ENCODE measurements at places on chromosomes 11 and 22.

DNA sequence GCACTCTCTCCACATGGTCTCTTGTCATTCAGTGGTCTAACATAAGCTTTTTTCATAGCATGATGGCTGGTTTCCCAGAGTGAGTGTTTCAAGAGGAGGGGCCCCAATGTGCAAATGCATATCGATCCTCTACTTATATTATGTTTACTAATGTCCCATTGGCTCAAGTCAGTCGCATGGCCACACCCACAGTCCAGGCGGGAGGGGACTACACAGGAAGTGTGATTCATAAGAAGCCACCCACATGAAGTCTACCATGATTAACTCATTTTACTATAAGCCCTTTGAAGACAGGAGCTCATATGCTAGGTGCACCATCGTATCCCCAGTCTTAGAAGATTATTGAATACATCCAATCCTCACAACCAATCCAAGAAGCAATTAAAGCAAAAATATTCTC is 89.5 kb upstream of the ISX start:
- DNase-seq = no peak

DNA sequence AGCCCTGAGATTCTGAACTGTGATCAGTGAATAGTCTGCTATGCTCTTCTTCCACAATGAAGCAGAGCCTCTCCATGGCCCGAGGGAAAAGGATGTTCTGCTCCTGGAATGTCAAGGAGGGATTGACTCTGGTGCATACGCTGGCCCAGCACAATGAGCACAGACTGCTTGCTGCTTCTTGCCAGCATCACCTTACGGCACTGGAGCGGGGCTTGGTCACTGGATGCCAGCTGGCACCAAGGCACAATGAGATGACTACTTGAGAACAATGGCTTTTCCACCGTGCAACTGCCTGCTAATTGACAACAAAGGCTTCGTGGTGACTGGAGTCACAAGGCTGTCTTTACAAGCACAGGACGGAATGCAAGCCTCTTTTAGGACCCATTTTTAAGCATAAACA is 139.2 kb downstream of the DSCAML1 start:
- DNase-seq = no peak

DNA sequence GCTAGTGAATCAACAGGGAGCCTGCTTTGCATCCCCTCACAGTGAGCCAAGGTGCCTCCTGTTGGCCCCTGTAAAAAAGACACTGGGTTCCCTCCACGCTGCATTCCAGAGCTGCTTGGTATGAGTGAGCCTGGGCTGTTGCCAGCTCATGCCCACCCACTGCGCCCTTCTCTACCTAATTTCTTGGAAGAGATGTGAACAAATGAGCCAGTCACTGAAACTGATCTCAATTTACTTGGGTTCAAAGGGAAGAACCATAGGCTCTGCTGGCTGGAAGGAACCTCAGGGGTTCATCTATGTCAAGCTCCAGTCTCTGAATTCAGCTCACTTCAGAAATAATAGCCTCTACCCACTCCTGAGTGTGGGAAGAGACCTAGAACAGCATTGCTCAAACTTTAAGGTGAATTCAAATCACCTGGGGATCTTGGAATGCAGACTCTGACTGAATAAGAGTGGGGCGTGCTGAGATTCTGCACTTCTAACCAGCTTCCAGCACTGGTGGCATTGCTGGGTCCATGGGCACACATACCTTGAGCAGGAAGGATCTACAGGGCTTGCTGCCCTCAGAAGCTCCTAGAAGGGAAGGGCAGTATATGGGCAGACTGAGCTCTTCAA is 5.4 kb upstream of the TMPRSS4 start:
- no peak for DNase-seq

GRCh38 chr11:32396331-32396730 is 39.0 kb downstream of the WT1 start:
- no peak for DNase-seq

GRCh38 chr11:90246468-90246867 is 23.6 kb upstream of the CHORDC1 start:
- no peak for DNase-seq

GRCh38 chr11:77455740-77456139 is 18.2 kb downstream of the PAK1 start:
- DNase-seq = no peak

GRCh38 chr22:45429424-45429823 is 15.9 kb downstream of the RIBC2 start:
- no peak for DNase-seq

GRCh38 chr11:64764040-64764611 is 4.4 kb upstream of the PYGM start:
- no peak for DNase-seq

DNA sequence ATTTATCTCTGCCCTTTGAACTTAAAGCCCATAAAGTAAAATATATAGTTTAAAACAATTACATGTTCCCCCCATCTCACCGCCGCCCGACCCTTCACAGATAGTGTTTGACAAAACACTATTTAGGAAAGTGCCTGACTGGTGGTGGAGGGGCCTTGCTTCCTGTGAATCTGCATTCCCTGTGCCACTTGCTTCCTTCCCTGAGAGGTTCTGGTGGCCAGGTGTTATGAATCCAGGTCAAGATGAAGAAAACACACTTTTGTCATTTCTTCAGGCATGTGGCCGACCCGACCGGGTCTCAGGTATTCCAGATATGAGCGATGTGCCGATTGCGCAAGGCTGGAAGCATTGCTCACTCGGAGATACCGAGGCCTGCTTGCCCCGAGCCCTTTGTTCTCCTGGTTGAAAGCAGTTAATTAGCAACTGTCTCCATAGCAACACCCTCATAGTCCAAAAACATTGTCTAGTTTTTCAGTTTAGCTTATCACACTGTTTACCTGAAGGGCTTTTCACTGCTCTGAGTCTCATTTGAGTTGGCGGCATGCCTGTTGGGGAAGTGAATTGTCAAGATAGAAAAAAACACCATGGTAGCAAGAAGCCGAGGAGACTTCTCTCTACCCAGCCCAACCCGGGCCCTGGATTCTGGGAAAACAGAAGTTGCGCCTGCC is 128.3 kb downstream of the TEAD1 start:
- DNase-seq = peak; percentile 79

DNA sequence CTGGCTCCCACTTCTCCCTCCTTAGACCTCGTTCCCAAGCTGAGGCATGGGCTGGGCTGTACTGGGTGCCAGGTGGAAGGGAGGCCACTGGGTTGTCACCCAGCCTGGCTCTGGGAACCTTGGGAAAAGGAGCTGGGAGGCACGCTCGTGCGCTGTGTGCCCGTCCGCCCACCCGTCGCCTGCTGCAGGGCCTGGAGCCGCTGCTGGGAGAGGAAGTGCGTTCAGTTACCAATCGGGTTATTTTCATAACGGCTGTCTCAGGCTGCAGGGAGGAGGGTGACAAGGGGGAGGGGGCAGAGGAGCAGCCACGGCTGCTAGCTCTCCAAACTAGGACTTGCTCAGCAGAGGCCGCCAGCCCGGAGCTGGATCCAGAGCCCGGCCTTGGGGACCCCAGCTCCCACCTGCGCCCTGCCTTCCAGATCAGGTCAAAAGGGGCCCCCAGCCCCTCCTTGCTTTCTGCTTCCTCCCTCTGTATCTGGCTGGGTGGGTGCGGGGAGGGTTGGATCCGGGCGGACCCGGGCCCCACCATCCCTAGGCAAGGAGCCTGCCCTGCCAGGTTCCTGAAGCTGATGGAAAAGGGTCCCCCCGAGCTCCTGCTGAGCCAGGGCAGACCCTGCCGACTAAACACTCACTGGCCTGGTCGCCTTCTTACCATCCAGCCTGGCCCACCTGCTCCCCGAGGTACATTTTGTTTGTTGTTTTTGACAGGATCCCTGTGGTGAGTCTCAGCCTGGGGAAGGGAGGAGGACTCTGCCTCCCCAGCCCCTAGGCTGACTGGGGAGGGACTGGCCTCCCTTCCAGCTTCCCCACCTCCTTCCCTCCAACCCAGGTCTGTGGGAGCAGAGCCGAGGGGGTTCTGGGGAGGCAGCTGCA is 14.3 kb downstream of the DGKZ start:
- DNase-seq = peak; percentile 69

DNA sequence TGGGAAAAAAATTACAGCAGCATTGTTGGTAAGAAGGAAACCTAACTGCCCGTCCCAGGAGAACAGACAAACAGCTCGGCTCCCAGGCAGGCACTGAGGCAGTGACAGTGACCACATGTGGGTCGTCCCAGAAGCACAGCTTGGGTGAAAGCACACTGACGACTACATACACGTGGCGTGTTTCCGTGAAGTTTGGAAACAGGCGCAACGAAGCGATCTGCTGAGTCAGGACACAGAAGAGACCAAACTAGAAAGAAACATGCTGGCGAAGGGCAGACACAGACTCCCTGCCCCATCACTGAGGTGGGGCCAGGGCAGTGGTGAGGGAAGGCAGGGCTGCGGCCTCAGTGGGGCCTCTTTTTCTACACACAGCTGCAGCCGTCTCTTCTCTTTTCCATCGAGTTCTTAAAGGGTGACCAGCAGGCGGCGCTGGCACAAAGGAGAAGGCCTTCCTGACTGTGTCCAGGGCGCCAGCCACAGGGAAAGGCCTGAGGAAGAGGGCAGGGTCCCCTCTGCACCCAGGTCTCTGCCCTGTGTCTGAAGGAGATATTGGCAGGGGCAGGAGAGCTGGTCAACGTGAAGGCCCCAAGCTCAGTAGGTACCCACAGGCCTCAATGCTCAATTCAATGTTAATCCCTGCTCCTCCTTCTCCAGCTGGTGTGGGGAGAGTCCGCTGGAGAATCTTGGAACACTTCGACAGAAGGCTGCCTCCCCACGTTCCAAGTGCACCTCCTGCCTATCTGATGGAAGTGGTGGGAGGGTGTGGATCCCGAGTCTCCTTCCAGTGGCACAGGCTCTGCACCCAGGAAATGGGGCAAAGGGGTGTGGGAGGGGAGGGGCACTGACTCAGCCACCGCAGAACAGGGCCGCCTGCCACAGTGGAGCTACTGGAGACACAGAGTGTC is 19.9 kb downstream of the CARS1 start:
- peak; percentile 63 for DNase-seq

DNA sequence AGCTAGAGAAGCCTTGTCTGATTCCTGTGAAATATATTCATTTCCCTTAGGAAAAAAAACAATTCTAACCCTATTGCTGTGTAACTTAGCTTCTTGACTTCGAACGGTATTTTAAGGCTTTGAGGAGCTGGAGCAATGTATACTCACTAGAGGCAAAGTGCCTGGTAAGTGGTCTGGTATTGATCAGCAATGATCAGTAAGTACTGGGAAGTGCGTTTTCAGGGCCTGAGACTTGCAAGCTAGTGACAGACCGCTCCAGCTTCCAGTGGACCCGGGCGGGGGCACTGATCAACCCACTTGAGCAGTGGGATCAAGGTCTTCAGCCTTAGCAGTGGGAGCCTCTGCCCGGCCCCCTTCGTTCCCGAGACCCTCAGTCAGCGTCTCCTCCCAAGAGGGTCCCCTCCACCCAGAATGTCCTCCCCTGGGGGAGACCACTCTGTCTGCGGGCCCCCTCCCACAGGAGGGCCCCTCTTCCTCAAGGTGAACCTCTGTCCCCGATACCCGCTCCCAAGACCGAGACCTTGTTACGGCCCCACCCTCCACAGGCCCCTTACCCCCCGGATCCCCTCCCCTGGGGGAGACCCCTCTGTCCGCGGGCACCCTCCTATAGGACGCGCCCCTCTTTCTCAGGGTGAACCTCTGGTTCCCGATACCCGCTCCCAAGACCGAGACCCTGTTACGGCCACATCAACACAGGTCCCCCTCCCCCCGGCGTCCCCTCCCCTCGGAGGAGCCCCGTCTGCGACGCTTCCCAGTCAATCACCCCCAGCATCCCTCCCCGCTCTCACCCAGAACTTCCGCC is 452 bp upstream of the ATXN10 start:
- no peak for DNase-seq

GRCh38 chr22:46864314-46865051 is 102.0 kb downstream of the TBC1D22A start:
- no peak for DNase-seq

GRCh38 chr11:23315286-23315685 is 455.0 kb upstream of the CCDC179 start:
- no peak for DNase-seq
